ENCODE measurements at places on chromosomes 6 and 20.

- no peak for DNase-seq
Measured at GRCh38 chr6:34324738-34325444, 67.6 kb downstream of the NUDT3 start.

GRCh38 chr20:62874964-62875344 is 13.3 kb upstream of the TCFL5 start:
- DNase-seq = no peak

- DNase-seq = no peak
Measured at GRCh38 chr6:97316978-97317377, 34.0 kb upstream of the MMS22L start.

- no peak for DNase-seq
Measured at GRCh38 chr6:145483191-145483996, 251.9 kb downstream of the EPM2A start.

DNA sequence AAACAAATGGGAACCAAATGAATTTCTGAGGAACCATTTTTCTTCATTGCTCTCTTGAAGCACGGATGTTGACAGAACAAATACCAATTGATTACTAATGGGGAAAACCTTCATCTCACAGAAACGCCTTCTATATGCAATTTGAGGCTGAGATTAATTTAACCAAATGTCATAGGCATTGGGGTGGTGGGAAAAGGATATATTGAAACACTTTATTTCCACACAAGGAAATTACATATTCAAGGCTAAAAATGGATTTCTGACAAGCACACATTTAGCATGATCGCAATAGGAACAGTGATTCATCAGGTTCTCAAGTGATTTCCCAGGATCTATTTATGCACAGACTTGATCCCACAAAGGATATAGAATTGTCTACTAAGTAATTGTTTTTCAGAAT is 88.9 kb downstream of the COL12A1 start:
- DNase-seq = no peak

DNA sequence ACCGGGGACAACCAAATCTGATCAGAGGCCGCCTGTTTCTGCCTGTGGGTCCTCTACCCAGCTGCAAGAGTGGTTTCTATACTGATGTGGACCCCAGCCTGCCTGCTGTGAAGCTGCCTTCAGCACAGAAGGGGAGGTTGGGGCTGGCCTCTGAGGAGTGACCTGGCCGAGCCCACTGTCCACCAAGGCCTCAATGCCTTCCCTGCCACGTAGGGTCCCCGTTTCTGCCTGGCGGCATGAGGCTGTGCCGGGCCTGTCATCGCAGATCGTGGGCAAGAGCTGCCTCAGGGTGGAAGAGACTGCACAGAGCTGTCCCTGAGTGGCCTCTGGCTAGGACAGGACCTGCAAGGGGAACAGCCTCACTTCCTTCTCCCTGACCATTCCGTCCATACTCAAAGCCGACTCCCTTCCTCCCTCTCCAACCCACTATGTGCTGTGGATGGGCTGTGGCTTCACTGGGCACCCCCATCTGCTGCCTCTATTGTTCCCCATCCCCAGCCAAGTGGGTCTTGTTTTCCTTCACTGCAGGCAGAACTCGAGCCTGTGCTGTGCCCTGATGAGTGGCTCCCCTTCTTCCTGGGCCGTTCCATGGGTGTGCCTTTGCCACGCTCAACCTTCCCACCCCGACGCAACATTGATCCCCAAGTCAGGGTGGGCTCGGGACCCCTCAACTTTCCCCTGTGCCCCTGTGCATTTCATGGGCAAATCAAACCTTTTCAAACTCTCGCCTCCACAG is 60.3 kb downstream of the ERMARD start:
- no peak for DNase-seq

- DNase-seq = peak; percentile 86
Measured at GRCh38 chr6:134174672-134175531, 122.5 kb upstream of the SLC2A12 start.

DNA sequence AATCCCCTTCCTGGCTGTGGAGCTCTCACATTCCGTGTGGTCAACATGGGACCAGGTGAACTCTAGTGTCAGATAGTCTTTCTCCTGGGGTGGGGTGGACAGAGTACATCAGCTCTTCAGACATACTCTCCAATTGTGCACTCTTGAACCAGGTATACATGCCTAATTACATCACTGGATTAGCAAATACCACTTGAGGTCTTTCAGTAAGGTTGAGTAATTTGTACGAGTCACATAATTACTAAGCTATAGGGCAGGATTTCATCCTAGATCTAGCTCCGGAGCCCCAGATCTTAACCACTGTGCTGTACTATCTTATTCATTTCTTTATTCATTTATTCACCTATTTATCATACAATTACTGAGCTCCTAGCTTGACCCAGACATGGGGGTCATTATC is 821.3 kb downstream of the TFAP2A start:
- DNase-seq = no peak

DNA sequence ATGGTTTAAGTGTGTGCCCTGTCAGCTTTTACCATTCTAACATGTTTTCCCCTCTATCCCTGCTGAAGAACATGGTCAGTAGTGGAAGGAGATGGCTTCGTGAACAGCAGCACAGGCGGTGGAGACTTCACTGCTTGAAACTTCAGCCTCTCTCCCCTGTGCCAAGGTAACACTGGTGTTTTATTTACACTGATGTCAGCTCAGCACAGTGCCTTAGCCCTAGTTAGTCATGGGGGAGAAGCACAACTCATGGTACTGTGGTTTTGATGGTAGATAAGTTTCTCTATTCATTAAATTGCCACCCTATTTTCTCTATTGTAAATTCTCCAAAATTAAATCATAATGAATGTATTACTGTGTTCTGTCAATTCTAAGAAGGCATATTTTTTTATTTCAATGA is 56.6 kb downstream of the MTHFD1L start:
- no peak for DNase-seq

GRCh38 chr6:133590814-133591213 is 298.1 kb upstream of the TCF21 start:
- DNase-seq = no peak

GRCh38 chr6:100430962-100431361 is 33.8 kb downstream of the SIM1 start:
- no peak for DNase-seq

GRCh38 chr6:8481727-8482126 is 46.4 kb upstream of the SLC35B3 start:
- no peak for DNase-seq

DNA sequence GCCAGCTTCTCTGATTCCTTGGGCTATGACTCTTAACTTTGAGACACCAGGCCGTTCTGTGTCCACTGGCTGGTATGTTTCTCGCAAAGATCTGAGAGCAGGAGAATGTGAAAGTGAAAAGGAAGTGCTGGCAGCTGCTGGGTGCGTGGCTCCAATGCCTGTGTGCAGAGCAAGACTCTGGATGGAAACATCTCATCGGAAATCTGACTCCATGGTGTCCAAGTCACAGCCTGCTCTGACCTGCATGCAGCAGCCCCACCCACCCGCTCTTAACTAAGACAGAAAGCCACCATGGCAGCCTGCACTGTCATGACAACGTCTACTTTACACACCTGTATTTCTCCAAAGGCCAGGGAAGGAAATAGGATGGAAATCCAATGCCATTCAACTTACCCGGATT is 66.3 kb upstream of the MPC1 start:
- DNase-seq = no peak

DNA sequence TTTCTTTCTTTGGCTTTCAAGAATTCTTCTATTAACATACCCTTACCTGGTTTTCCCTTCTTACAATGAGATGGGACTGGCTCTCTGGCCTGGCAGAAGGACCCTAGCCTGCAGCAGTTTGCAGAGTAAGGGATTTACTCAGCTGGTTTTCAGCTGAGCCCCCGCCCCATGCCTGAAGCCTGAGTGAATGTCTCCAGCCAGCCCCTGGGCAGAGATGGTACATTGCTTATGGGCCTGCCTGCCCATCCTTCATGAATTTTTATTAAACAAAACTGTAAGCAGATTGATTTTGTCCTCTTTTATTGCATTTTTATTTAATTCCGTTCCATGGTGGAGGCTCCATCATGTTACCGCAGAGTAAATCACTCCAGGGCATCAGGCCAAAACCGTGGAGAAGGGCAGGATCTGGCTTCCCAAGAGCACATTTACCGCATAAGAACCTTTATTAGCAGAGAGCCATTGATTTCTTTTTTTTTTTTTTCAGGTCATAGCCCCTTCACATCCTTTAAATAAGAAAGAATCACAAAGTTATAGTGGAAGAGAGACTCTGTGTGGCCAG is 316.2 kb downstream of the DHX35 start:
- DNase-seq = no peak

DNA sequence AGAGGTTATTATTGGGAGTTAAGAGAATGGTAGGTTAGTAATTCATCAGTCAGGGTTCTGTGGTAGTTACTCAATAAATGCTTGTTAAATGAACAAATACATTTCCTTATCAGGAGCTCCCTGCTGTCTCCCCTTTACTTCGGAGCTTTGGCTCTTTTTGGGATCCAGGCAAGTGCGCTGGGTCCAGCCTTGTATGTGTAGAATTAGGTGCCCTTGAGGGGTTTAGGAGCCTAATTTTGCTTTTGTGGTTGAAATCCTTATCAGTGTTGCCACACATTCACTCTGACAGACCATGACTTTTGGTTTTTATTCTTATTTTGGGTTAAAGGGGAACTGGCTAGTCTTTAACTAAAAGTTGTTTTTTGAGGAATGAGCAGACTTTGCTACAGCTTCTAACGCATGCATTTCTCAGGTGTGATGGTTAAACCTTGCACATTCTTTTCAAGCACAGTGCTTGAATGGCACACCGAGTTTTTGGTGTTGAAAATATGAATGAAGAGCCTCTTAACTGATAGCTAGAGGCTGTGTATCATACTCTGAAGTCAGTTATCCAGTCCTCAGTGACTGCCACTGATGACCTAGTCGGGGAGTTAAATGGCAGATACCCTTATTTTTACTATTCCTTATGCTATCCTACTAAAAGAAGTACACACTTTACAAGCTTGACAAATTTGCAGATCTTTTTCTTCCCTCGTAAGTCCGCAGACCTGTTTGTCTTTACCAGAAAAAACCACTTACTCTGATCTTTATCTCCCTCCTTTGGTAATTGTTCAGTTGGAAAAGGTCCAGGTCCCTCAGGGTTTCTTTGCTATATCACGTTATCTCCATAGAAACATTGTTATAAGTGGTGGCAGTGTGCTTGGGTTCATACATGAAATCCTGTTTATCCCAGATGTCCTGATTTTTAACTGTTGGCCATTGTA is 50.7 kb upstream of the PLCG1 start:
- DNase-seq = no peak

GRCh38 chr6:109081026-109081425 is 13.6 kb downstream of the SESN1 start:
- DNase-seq = no peak

DNA sequence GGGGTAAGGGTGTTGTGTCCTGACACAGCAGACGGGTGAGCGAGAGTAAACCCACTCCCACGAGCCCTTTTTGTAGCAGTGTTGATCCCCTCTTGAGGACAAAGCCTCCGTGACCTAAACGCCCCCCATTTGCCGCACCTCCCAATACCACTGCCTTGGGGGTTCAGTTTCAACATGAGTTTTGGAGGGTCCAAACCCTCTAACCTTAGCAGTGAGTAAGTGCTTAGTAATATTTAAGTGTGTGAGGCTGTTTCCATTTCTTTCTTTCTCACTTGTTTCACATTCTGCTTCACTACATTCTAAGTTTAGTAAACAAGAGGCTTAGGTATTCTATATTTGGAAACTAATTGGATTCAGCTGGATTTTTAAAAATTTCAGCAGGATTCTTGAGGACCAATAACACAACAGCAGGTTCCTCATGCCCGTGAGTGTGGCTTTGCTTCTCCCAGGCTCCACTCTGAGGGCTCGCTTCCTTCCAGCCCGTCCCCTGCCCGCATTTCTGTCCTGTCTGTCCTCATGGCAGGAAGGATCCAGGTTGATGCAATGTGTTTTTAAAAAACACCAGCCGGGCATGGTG is 41.2 kb downstream of the SNX9 start:
- no peak for DNase-seq

All from stimulated activated naive B cell treated with anti-CD40 and anti-IgM and Interleukin-4, amounts not matched to agents 10 μg/mL and 1 μg/mL and 100 μg/mL, for 72 hours (primary cell).